Small intestine (tissue), 16 donors: ENCODE measurements at places on chromosomes 11 and 22.

- no peak for DNase-seq
These were observed 41.8 kb upstream of the ZBTB16 start for GRCh38 chr11:114017723-114018122.

DNA sequence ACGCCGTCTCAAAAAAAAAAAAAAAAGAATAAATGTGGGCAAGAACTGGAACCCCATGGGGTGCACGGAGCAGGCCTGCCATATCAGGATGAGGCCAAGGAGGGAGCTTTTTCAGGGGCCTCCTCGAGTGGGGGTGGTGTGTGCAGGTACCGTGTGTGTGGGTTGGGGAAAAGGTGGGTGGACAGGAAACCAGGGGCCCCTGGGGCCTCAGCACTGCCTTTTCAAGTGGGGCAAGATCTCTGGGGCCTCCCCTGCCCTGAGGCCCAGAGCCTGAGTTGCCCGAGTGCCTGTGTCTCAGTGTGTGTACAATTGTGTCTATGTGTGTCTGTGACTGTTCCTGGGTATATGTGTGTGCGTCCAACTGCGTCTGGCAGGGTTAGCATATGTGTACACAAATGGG, 23.8 kb downstream of the TEF start:
- DNase-seq: no peak

DNA sequence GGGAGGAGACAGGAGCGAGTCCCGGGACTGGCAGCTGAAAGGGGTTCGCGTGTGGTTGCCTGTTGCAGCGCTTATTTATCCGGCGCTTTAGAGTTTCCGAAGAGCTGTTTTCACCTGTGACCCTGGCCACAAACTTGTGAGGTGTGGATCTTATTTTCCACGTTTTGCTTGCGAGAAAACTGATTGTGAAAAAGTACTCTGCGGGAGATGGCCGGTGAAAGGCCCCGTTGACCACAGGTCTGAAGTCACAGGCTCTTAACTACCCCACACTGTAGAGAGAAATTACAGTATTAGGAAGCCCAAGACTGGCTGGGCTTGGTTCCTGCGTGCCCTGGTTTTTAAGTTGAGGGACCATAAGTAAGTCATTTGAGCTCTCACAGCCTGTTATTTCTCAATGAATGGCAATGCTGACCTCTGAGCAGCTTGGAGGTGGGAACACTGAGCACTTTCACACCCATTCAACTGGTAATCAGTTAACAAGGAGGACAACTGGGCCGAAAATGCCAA, 379 bp upstream of the RAB38 start:
- peak; percentile 54 for DNase-seq

DNA sequence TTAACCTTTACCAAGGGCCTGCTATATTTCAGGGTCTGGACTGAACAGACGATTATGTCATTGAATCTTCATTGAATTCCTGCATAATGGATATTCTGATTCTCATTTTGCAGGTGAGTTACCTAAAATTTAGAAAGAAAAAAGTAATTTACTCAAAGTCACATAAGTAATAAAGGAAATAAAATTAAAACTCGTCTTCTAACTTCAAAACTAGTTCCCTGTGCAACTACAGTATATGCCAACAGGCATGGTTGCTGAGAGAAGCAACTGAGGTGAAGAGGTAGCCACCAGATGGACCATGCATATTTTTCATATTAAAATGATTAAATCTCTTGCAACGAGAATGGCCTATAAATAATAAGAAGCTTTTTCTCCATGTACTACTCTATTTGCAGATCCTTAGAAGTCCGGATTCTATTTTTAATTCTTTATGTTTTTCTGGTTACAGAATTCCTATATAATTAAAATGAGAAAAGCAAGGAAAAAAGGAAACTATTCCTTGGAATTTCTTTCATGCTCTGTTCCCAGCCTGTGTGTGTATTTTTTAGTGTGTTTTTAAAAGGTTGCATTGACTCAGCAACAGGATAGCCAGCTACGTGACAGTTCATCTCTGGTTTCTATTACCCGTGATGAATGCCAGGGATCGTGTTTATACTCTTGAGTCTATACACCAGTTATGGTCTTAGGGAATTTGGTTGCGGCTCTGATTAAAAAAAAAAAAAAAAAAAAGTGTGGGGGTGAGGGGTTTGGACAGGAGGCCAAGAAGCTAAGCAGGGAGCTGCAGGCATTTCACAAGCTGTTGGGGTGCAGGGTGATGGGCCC, 186.8 kb downstream of the ETS1 start:
- DNase-seq: no peak

DNA sequence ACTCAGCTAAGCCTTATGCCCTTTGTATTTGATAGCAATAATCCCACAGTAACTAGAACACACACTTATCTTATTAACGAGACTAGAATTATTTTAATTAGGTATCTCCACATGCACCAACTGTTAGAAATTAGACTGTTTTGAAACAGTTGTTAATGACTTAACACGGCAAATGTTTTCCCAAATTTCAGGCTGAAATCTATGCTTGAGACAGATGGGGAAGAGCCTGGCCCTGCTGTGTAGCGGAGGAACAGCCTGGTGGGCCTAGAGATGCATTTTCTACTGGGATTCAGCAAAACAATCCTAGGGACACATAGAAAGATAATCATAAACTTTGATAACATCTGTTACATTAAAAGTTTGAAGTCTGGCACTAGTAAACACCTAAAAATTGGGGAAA, 273.4 kb downstream of the TTC28 start:
- no peak for DNase-seq

- DNase-seq: no peak
These were observed 52.2 kb upstream of the CARS1 start for GRCh38 chr11:3109434-3109833.

DNA sequence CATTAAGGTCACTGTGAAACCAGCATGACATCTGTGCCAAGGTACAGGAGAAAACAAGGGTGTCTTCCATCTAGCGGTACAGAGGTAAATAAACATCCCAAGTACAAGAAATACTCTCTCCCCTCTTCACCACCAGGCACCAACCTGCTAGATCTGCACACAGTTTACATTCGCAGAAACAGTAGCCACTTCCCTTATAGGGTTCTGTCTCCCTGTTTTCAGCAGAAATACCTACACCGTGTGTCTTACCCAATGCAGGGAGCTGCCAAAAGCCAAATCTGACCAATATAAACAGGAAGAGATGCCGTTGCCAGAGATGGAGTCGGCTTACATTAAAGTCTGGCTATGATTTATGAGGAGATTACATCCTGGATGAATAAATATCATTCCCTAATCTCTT, 1.2 kb downstream of the SCN4B start:
- no peak for DNase-seq

DNA sequence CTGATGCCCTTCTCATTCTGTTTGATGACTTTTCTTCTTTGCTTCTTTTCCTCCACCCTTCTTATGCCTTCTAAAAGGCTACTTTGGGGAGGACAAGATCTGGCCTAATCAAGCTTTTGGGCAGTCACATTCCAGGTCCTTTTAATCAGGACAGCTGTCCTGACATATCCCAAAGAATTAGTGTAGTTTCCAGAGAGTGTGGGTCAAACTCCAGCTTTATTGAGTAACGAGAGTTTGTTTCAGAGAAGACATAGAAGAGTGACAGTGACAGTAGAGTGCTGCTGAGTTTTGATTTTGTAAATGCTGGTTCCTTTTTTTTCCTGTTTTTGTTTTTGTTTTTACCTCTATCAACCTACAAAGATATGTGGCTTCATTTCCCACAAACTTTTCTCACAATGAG, 158.4 kb upstream of the SESN3 start:
- peak; percentile 10 for DNase-seq

DNA sequence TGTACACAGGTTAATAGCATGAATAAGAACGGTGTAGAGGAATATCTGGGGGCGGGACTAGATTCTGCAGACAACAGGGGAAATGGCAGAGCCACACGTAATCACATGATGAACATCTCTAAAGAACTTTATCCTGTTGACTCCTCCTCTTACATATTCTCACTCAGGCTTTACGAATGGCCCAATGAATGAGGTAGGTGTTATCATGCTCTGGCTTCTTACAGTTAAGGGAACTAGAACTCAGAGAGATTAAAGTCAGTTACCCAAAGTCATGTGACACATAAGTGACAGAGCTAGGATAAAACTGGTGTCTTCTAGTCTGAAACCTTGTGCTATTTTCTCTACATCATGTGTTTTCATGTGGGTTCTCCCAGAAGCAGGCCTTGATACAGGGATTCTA, 49.0 kb upstream of the BMAL1 start:
- DNase-seq: no peak

DNA sequence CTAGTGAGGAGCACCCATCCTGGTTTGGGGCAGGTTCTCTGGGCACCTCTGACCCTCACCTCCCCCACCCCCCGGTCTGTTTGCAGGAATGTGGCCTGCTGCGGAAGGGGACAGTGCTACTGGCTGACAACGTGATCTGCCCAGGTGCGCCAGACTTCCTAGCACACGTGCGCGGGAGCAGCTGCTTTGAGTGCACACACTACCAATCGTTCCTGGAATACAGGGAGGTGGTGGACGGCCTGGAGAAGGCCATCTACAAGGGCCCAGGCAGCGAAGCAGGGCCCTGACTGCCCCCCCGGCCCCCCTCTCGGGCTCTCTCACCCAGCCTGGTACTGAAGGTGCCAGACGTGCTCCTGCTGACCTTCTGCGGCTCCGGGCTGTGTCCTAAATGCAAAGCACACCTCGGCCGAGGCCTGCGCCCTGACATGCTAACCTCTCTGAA, 26.9 kb upstream of the TXNRD2 start:
- no peak for DNase-seq

DNA sequence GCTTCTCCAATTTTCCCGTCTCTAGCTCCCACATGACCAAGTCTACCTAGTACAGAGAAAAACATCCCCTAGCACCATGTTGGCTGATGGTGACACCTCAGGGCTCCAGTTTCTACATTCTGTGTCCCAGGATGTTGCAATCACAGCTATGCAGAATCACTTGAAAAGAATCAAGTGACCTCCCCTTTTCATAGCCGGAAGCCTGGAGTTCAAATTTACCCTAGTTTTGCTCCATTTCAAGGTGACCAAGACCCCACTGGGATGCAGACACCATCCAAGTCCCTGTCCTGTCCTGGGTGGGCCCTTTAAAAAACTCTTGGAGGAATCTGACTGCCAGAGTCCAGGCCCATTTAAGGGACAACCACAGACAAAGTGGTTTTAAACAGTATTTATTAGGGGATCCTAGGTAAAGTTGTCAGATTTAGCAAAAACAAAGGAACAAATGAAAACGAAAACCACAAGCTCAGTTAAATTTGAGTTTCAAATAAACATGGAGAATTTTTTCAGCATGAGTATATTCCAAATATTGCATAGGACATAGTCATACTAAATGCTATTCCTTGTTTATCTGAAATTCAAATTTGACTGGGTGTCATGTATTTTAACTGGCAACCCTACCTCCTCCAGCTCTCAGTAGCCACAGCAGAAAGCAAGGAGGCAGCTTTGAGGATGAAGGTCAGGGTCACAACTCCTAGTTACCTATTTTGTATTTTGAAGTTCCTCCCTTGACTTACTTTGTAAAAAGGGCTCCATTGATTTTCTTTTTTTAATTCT, 52.4 kb downstream of the MIAT start:
- DNase-seq: no peak

GRCh38 chr11:125494974-125495725, 915 bp downstream of the FEZ1 start:
- peak; percentile 36 for DNase-seq

DNA sequence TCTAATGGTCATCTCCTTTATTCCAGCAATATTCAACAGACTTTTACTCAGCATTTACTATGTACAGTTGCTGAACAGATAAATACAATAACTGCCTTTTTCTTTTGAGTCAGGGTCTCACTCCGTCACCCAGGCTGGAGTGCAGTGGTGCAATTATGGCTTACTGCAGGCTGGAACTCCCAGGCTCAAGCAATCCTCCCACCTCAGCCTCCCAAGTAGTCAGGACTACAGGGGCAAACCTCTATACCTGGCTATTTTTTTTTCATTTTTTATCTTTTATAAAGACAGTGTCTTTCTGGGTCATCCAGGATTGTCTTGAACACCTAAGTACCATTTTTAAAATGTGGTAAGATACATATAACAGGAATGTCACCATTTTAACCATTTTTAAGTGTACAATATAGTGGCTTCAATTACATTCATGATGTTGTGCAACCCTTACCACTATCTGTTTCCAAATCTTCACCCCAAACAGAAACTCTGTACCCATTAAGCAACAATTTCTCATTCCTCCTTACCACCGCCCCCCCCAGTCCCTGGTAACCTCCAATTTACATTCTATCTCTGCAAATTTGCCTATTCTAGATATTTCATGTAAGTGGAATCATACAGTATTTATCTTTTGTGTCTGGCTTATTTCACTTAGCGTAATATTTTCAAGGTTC, 67.8 kb downstream of the MIAT start:
- DNase-seq: no peak

- no peak for DNase-seq
These were observed 67.9 kb upstream of the SLC35C1 start for GRCh38 chr11:45737056-45737455.

DNA sequence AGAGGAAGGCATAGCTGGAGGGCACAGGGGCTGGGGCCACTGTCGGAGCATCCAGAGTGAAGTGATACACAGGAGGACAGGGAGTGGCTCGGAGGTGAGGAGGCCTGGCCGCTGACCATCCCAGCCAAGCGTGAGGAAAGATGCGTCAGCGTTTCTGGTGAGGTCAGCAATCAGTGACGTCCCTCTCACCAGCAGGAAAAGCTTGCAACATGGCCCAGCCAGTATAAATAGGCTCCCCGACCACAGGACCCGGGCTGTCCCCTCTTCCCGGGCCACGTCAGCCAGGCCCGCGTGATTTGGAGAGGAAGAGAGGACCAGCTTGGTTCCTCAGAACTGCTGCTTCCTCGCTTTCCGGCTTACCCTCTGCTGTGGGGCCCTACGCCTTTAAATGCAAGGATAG, 4.2 kb upstream of the OSM start:
- no peak for DNase-seq

DNA sequence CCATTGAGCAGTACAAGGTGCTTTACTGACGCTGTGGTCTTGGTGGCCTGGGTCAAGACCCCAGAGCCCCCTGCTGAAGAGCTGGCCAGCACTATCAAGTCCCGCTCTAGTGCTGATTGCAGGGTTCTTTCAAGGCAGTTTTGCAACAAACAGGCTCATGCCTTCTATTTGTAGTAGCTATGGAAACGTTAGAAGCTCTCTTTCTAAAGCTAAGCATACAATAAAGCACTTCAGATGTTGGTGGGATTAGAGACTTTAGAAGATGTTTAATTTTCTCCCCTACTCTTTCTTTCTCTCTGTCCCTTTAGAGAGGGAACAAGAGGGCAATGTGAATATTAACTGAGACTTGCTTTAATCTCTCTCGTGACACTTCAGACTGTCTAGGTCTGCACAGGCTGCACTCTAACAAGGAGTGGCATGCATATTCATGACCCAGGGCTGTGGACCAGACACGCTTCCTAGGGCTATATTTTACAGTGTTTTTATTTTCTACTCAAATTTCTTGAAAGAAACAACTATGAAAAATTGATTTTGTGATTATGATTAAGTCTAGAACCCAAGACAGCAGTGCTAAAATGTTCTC, 138.6 kb downstream of the WNT7B start:
- DNase-seq: no peak

GRCh38 chr11:2100361-2101170, 38.6 kb downstream of the IGF2 start:
- DNase-seq: no peak

- no peak for DNase-seq
These were observed 8.3 kb upstream of the RIC3 start for GRCh38 chr11:8177136-8177535.

- peak; percentile 97 for DNase-seq
These were observed 9.8 kb downstream of the HDHD5 start for GRCh38 chr22:17149076-17149815.

GRCh38 chr11:7019500-7020182, 505 bp downstream of the ZNF214 start:
- peak; percentile 8 for DNase-seq

GRCh38 chr11:126512741-126513715, 157.5 kb downstream of the ST3GAL4 start:
- no peak for DNase-seq

- no peak for DNase-seq
These were observed 491.2 kb upstream of the LRRC4C start for GRCh38 chr11:41950470-41951143.
